ENCODE measurements at places on chromosomes 11 and 22. TPM values are rescaled to one million over a fixed set of nuclear protein-coding genes. Genes with fewer than 3 reads are reported as not detected.

COX8A gene
- 974 TPM for total RNA-seq

KRTAP5-8 gene
- not detected for total RNA-seq

PHF21A gene
- total RNA-seq = 14.4 TPM

GVQW3 gene
- 0.43 TPM for total RNA-seq

LRRN4CL gene
- 0.07 TPM for total RNA-seq

SLC25A45 gene
- total RNA-seq = 10.2 TPM

C11orf97 gene
- total RNA-seq = not detected

GGTLC3 gene
- total RNA-seq = not detected

ASCL2 gene
- not detected for total RNA-seq

KRTAP5-10 gene
- total RNA-seq = not detected

PNPLA5 gene
- total RNA-seq = 0.07 TPM

OR56A1 gene
- not detected for total RNA-seq

PHOX2A gene
- total RNA-seq = not detected

TBX1 gene
- total RNA-seq = 4.1 TPM

MPEG1 gene
- total RNA-seq = not detected
